AG09309 (cell line): ENCODE measurements at places on chromosomes 12 and 14.

DNA sequence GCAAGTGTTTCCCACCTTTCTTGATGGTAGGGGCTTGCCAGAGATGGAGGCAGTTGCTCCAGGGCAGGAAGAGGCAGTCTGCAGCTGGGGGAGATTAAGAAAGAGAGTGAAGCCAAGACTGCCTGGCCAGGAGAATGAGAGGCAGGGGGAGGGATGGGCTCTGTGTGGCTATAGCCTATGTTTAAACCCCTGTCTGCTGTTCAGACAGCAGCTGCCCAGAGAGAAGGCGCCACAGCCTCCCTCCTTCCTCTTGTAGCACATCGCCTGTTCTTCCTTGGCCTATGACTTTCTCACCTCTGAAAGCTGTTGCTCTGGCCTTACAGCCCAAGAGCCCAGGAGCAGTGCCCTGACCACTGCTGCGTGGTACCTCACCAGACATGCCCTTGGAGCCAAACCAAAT is 61.7 kb downstream of the EMP1 start:
- no peak for DNase-seq

GRCh38 chr14:63881926-63882325 is 29.1 kb downstream of the SYNE2 start:
- DNase-seq = no peak

GRCh38 chr12:101064721-101065120 is 145.3 kb downstream of the SLC5A8 start:
- DNase-seq = no peak

DNA sequence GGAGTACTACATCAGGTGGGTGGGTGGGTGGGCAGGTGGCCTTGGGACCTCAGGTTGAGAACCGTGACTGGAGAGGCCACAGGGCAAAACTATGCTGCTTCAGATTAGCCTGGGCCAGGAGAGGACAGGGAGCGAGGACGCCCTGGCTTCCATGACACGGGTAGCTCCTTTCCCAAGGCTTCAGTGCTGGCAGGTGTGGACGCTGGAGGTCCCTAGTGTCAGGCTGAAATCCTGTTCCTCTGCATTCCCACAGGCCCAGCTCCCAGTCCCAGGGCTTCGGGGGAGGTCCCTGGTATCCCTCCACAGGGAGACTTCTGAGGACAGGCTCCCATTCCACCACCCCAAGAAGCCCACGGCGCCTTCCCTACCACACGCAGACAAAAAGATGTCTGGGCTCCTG is 31.6 kb downstream of the CCDC92 start:
- DNase-seq = no peak

- DNase-seq = no peak
Measured at GRCh38 chr12:127538316-127538715, 728.7 kb upstream of the TMEM132C start.

DNA sequence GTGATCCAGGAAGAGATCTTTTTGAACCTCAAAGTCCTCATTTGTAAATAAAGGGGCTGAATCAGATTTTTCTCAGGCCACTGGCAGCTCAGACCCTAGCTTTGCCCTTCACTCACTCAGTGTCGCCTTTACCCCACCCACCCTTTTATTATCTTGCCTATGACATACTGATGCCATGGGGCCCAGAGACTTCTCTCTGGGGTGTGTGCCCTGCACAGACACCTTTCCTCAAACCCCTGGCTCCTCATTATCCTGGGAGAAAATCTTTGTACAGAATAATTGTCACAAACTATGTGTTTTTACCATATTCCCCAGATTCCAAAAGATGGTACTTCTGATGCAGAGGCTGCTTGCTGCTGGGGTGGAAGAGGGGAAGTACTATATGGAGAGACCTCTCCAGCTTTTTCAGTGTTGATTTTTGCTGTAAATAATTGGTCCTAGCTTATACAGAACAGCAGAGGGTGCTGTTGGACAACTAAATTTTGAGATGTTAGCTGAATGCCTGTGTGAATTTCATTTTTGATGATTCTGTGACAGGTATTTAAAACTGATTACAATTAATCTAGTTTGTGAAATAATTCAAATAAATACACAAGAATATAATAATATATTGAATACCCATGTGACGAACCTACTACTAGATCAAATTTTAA is 53.9 kb upstream of the DCD start:
- peak; percentile 10 for DNase-seq

GRCh38 chr14:23366426-23366921 is 1.5 kb upstream of the EFS start:
- DNase-seq = no peak

- no peak for DNase-seq
Measured at GRCh38 chr14:102731101-102731870, 46.0 kb upstream of the TRAF3 start.

DNA sequence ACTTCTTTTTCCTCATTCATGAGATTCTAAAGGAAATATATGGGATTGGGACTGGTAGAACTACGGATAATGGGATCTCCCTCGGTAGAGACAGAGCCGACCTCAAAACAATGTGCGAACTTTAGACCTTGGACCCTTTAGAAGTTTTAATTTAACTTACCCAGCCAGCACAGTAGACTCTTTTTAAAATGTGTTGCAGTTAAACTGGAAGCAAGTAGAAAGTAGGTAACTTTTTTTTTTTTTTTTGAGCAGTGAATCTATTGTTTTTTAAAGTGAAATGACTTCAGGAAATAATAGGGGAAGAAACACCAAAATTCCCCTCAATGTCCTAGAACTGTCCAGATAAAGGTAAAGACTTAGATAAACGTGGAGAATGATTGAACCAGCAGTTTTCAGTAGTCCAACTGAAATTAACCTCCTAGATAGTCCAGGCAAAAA is 1.1 kb upstream of the ATXN2 start:
- DNase-seq = no peak

- peak; percentile 91 for DNase-seq
Measured at GRCh38 chr12:122072031-122072970, 6.3 kb upstream of the MLXIP start.

GRCh38 chr12:55024575-55024974 is 4.8 kb downstream of the NEUROD4 start:
- no peak for DNase-seq

DNA sequence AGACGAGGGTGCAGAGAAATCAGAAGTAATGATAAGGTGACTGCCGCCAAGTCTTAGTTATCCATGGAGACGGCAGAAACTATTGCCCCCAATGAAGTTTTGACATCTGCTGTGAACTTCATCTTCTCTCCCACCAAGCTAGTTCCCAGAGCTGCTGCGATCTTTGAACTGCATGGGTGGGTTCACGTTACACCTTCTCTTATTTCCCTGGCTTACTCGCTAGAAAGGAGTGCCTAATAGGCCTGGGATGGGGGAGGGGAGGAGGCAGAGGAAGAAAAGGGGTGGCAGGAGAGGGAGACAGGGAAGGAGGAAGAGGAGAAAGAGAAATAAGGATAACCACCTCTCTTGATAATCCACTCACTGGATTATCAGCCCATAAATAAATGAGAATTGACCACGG is 157.1 kb downstream of the NTF3 start:
- no peak for DNase-seq

GRCh38 chr12:109762673-109763191 is 49.1 kb downstream of the FAM222A start:
- no peak for DNase-seq

DNA sequence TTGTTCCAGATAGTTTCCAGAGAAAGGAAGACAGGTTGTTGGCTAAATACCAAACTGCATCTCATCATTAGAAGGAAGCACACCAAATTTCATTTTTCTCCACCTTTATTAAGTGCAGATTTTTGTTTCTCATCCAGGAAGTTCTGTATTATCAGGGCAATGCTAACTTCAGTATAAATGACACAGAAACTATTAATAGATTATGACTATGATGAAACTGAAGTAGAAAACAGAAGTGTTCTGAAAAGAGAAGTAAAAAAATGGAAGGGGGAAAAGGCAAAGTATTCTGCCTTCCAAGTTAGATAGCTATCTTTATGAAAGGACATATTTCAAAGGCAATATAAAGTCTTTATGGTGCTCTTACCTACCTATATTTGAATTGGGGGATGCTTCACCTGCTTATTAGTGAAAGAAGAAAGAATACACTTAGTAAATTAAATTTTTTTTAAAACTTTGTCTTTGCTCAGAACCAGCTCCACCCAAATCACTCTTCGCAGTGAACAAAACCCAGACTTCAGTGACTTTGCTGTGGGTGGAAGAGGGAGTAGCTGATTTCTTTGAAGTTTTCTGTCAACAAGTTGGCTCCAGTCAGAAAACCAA is 223.9 kb downstream of the PTPRO start:
- no peak for DNase-seq

DNA sequence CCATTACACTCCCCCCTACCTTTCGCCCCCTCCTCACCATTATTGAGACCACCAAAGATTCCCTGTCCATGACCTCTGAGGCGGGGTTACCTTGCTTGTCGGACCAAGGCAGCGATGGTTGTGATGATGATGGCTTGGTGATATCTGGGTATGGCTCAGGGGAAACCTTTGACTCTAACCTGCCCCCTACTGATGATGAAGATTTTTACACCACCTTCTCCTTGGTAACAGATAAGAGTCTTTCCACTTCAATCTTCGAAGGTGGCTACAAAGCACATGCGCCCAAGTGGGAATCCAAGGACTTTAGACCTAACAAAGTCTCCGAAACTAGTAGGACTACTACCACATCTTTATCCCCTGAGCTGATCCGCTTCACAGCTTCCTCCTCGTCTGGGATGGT is 350.2 kb downstream of the DIO2 start:
- DNase-seq = no peak
